ENCODE measurements at places on chromosomes 12 and 14.
A peak's percentile ranks its signal among the peaks of the same experiment; 100 is the strongest.

DNA sequence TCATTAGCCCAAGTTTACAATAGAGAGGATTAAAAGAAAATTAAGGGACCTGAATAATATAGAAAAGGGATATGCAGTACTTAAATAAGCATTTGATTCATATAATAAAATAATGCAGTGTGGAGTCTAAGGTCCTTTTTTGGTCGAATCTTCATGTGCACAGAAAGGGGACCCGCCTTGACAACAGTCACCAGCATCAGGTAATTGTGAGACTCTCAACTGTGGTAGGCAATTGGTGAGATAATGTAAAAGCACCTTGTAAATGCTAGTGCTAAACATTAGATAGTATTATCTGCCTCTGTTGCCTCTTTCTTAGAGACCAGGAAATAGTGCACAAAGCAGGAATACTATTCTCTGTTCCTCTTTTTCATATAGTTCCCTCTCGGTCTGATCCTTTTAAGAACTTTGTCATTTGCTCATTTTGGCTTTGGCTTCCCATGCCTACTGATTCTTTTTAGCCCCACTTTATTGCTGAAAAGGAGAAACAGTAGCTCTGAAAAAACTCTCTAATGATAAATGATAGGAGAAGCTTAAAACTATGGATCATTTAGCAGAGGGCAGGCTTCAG, 17.5 kb downstream of the CHPT1 start:
- no peak for DNase-seq

- no peak for DNase-seq
These were observed 8.5 kb upstream of the AMN1 start for GRCh38 chr12:31737345-31737744.

GRCh38 chr14:99724939-99725773, 41.1 kb downstream of the CYP46A1 start:
- DNase-seq: no peak

- peak; percentile 42 for DNase-seq
These were observed 58.1 kb upstream of the CCND2 start for GRCh38 chr12:4215229-4216186.
